Dermis blood vessel endothelial cell (primary cell): ENCODE measurements at places on chromosomes 4 and X. TPM values are rescaled to one million over a fixed set of nuclear protein-coding genes. Genes with fewer than 3 reads are reported as not detected.

DNA sequence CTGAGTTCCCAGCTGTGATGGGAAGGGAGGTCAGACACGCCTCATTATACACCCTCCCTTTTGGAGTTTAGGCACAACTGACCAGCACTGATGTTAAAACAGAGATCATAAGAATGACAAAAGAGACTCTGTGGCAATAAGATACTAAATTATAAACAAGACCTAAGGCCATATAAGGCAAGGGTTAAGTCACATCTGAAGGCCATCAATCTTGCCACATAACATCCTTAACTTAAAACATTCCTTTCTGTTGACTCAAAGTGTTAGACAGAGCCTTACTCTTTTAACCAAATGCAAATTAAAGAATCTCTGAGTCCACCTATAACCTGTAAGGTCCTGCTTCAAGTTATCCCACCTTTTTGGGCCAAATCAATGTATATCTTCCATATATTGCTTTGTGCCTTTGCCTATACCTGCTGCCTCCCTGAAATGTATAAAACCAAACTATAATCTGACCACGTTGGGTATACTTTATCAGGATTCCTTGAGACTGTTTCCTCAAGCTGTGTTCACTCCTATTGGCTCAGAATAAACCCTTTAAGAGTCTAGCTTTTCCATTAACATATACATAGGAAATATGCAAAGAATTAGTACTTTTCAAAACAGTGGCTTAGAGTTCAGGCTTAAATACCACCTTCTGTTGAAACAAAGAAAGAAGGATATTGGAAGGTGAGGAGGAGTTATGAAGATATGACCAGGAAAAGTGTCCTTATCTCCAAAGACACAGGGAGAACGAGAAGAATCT, 214.4 kb upstream of the PPP1R2C start:
- DNase-seq, result no peak

GRCh38 chrX:23202326-23202725, 132.3 kb upstream of the PTCHD1 start:
- DNase-seq, result no peak

GRCh38 chrX:67546496-67547423, 2.9 kb downstream of the AR start:
- DNase-seq, result no peak

DNA sequence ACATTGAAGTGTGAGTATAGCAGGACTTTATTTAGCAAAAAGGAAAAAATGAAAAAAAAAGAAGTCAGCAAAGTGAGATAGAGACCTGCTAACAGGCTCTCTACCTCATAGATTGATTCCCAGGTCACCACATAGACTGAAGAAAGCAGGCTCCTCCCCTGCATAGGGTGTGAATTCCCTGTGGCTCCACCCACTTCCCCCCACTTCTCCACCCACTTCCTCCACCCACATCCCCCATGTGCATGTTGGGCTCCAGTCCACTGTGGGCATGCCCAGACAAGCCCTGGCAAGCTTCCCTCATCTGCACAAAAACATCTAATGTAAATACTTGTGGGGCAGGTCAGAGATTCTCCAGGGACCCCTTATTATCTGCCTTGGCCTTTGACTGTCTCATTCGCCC, 97.8 kb downstream of the TMEM47 start:
- DNase-seq, result peak; percentile 60

DNA sequence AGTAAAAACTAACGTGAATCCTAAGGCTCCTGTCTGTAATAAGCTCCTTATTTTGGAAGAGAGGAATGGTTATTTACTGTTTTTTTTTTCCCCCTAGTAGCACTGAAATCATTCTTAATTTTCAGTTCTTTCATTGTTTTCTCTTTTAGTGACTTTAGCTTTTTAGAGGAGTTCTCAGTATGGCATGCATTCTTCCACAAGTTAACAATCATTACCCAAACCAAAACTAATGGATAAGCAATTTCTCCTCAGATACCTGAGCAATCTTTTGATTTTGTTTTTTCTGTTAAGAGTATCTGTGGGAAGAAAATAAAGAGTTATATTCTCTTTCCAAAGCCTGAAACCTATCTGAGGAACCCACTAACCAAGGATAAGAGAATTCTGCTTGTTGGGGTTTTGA, 16.7 kb upstream of the PPA2 start:
- no peak for DNase-seq

- no peak for DNase-seq
These were observed 33.7 kb downstream of the HTT start for GRCh38 chr4:3108211-3108610.

- DNase-seq, result no peak
These were observed 63.4 kb upstream of the KLF3 start for GRCh38 chr4:38600575-38600974.

- no peak for DNase-seq
These were observed 938.4 kb upstream of the FTHL17 start for GRCh38 chrX:32010212-32010611.

DNA sequence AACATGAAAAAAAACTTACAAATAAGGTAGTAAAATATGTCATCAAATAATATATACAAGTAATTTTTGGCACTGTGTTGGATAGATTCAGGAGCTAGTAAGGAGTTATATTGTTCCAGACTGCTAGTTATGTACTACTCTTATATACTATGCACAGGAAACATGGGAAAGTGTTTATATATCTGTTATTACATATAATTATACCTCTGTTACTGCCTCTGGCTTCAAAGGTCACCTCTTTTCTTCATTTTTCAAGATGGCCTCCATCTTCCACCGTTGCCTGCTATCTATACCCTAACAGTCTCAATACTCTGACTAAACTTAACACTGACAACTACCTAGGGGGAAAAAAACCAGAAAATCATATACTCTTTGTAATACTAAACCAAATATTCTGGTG, 29.5 kb downstream of the LIN54 start:
- no peak for DNase-seq

DNA sequence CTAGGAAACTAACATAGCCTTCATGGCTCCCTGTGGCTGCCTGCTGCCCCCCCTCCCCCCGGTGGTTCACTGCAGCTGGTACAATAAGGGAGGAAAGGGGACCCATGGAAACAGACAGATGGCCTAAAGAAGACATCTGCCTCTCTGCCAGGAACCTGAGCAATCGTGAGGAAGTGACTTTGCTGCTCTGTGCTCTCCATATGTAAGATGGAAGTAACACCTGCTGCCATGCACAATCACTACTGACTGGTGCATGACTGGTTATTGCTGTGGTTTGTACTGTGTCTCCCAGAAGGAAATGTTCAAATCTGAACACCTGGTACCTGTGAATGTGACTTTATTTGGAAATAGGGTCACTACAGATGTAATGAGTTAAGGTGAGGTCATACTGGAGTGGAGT, 43.6 kb downstream of the CD99L2 start:
- no peak for DNase-seq

GRCh38 chr4:7043284-7044136, at the start of gene TADA2B:
Gene TADA2B, plus strand, starts transcription at chr4:7043372. Its CDS starts 208 bp downstream, at chr4:7043580.
- DNase-seq, result peak; percentile 63

DNA sequence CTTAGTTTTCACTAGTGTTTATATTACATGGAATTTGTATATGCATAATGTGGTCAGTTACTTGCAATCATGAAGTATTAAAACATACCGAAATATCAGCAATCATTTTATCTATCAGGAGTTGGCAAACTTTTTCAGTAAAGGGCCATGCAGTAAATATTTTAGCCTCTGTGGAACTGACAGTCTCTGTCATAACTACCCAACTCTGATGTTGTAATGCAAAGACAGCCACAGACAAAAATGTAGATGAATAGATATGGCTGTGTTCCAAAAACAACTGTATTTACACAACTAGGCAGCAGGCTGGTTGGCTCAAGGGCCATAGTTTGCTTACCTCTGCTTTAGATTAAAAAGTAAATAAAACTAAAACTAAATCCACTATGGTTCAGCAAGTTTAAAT, 200.2 kb downstream of the HS3ST1 start:
- DNase-seq, result no peak

GRCh38 chr4:41245983-41246382, 10.7 kb upstream of the UCHL1 start:
- DNase-seq, result no peak

- DNase-seq, result no peak
These were observed 144.4 kb downstream of the PCDH18 start for GRCh38 chr4:137387924-137388323.

DNA sequence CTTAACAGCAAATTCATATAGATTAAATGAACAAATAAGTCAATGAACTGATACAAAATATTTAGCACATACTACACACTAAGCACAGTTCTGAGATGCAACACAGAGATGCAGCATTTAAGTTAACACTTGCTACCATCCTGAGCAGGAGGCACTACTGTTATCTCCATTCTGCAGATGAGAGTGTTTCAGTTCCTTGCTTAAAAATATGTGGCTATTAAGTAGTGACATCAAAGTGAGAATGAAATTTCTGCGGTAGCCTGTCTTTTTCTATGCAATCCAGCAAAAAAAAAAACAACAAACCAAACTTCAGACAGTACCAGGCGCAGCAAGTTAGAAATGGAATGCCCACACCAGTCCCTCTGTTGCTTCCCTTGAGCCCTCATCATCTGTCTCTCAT, 90.8 kb downstream of the SHISA3 start:
- DNase-seq, result no peak

- DNase-seq, result no peak
These were observed 38.7 kb upstream of the MAGEA10 start for GRCh38 chrX:152177052-152177451.

Gene TACC3
- 13.4 and 34.2 TPM in 2 replicates for total RNA-seq

Gene ASMT
- total RNA-seq, result not detected in 2 replicates

Gene CXCL11
- 2.0 and 2.7 TPM in 2 replicates for total RNA-seq

Gene STOX2
- total RNA-seq, result 17.7 and 19.2 TPM in 2 replicates

Gene TBC1D9
- 76.6 and 83.4 TPM in 2 replicates for total RNA-seq
